ENCODE measurements at places on chromosomes 5 and 9.
A peak's percentile ranks its signal among the peaks of the same experiment; 100 is the strongest.

DNA sequence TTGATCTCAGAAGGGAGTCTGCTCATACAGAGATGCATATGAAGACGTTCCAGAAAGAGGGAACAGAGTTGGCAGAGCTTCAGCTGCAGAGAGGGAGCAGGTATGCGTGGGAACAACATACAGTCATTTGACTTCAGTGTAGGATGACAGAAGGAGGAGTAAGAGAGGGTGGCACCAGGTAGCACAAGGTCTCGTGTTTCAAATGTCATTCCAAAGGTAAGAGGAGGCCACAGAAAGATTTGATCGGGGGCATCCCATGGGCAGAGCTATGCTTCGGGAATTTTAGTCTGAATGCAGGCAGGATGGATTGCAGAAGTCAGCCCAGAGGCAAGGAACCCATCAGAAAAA is 367.1 kb downstream of the CDK5RAP2 start:
- no peak for DNase-seq

GRCh38 chr5:149161026-149161687 is 19.9 kb downstream of the ABLIM3 start:
- no peak for DNase-seq

DNA sequence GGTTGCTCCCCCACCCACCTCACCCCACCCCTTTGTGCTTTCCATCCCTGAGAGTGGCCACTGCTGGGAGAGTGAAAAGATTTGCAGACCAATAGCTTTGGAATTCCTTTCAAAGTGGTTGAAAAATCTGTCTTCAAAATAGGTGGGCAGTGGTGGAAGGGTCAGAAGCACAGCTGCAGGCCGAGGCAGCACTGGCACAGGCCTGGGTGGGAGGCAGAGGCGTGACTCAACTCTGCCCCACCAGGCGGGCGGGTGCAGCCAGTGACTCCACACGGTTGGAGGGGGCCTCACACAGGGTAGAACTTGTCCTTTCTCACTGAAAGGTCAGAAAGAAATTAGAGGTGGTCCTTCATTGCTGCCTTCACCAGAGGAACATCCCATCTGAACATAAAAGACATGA is 214.9 kb upstream of the TBCA start:
- DNase-seq: no peak

DNA sequence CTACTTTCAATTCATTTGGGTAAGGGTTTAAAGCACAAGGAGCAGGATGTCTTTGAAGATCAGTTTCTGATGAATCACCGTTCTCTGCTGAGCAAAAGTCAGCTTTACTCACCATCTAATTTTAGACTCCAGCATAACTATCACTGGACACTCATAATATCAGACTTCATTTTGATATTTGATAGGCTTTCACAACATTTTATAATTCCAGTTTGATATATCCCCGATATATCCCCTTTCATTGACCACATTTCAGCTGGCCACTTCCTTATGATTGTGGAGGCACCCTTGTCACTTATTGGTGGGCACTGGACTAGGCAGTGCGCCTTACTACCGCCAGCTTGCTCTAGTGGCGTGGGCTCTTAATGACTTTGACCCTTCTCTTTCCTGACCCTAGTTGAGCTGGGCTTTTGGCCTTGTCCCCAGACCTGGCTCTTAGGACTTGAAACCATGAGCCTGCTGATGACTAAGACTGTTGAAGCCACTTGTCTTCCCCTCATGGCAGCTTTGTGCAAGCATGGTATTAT is 46.8 kb downstream of the CYSTM1 start:
- no peak for DNase-seq

DNA sequence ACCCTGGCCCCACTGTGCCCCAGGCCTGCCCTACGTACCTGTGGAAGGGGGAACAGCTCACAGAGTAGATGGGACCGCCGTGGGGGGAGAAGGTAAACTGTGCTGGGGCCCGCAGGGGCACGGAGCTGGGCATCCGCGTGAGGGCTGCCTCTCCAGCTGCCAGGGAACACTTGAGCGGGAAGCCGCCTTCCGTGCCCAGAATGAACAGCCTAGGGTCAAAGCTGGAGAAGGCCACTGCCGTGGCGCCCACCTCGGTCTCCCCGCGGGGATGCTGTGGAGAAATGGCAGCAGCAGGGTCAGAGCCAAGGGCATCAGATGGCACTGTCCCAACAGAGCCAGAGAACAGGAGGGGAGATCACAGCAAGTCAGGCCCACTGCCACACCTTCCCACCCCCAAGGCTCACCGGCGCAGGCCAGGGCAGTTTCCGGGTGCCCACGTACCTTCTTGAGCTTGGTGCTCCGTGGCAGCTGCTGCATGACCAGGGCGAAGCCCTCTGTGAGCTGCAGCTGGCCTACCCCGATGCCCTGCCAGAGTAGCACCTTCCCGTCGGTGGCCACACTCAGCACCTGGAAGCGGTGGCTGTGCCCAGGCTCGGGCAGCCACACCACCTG is 21.9 kb downstream of the DYNC2I2 start:
- DNase-seq: no peak

DNA sequence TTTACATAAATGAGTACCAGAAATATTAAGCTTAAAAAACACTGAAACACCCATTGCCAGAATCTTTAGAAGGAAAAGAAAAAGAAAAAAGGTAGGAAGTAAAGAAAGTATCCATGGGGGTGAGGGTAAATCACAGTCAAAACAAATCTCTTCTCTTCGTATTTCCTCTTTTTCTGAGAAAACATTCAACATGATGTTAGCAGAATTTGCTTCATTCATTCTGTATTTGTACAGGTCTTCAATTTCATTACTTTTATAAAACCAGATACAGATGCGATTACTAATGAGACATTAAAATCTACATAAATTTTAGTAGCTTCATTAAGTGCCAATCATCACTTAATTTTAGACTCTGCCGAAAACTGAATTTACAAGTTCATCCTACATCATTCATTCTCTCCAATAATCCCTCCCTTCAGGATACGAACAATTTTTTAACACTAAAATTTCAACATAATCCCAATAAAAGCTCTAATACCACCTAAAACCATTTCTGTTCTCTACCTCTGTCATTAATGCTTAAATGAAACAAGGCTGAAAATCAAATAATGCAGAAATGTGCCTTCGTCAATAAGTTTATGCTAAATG is 7.0 kb downstream of the NR3C1 start:
- no peak for DNase-seq

DNA sequence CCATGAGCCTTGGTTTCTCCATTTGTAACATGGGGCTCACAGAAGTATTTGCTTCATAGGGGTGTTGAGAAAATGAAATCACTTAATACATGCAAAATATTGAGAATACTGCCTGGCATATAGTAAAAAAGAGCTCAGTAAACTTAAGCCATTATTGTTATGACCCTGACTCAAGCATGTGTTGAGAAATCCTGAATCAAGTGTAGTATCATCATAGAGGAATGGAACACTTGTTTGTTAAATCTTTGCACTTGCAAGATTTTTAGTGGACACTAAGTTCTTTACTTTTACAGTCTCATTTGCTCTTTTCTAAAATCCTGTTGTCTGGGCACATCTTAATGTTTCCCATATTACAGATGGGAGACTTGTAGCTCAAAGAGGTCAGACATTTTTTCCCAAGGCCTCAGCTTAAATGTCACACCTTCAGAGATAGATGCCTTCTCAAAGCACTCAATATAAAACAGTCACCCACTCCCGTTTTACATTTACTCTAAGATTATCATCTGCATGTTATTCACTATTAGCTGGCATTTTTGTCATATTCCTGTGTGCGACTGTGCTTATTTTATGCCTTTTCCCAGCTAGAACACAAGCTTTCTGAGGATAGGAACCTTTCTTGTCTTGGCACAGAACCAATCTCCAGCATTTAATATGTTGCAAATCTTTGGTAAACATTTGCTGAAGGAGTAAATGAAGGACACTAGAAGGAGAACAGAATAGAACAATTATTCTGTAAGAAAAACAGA is 250.0 kb upstream of the TNC start:
- DNase-seq: no peak

GRCh38 chr5:125550274-125550673 is 803.8 kb upstream of the ZNF608 start:
- no peak for DNase-seq

DNA sequence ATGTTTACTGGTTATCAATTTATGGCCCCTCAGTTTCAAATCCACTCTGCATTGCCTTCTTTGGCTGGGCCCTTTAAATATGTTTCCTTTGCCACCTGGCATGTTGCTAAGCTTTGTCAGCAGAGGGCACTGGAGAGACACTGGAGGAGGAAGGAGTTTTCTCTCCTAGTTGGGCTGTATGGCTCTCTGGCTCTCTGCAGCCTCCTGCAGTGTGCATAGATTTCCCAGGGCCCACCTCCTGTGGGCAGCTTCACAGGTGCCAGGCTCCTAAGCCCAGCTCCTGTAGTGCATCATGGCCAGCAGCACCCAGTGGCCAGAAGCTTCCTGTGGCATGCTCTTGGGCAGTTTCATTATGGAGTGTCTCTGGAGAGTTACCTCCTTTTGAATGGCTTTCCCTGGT is 23.3 kb downstream of the CAVIN4 start:
- DNase-seq: no peak

DNA sequence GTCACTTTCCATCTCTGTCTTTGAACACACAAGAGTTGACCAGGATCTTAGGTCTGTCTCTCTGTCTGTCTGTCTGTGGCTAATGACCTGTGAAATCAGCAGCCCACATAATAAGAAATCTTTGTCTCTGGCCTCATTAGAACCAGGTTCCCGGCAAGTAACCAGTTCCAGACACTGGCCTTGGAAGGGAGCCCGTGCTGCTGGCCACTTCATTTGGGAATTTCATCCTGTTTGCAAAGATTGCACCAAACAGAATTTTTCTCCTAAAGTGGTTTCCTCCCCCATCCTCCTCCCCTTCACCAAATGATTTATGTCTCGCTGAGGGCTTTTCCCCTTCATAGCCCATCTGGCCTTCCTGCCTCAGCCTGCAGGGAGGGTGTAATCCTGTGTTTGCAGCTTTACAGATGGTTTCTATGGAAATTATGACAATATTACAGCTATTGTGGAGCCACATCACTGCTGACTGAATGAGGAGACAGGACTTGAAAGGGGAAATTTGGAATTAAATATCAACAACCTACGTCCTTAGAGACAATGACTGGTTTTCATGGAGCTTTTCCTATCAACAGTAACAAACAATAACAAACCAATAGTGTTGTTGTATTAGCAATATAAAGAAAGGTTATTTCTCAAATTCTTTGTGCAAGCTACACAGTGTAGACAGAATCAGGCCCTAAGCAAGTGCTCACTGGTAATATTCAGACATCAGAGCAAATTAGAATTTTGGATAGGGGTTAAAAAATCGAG is 25.7 kb downstream of the DPYSL3 start:
- peak; percentile 21 for DNase-seq

DNA sequence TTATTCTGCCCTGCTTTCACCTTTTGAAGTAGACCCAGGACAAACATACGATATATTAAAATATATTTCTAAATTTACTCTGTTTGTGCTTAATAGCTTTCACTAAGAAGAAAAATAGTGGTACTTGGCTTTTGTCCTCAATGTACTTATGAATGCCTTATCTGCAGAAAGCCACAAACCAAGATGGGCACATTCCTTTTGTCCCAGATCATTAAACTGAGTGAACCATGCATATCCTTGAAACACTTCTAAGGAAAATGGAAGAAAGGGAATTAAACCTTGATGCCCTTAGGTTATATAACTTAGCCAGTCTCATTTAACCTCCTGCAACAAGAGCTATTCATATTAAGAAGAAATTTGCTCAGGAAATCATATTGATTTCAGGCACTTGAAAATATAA is 553.8 kb upstream of the CDH9 start:
- DNase-seq: no peak

DNA sequence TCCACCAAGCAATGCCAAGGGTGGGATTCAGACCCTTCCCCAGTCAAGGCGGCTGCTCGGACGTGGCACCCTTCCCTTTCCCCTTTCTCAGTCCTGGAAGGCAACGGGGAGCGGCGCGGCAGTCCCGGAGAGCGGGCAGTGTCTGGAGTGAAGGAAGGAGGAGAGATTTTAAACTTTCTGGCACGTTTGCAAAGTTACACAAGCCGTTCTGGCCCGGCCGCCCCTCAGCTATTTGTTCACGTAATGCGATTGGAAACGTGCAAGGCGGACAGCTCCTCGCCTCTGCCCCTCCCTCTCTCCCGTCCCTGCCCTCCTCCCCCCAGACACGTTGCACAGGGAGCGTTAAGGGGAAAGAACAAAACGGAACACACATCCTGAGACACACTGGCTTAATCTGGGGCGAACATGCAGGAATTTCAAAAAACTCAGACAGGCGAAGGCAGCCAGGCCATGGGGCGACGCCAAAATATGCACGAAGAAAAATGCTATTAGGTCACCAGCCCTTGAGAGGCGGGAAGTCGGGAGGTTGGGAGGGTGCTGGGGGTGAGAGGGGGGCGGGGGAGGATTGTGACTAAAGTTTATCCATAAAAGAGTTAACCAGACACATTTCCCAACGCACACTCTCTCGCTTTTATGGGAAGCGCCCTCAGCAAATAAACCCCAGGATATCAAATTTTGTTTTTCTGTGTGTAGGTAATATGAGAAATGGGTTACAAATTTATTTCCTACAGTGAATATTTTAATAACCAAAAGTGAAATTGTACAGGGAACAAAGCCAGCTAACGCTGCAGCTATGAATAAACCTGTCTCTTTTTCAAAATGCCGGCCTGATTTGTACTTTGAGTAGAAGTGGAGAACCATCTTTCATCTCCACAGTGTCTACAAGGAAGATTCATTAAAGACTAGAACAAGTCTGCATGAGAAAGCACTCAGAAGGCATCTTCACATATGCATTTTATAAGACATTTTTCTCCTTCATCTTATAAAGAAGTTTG is at the start of gene LOX:
LOX (minus strand) TSS at position 144 of the 995 bp plus-strand sequence. CDS start 274 bp downstream, outside the sequence.
- DNase-seq: no peak

DNA sequence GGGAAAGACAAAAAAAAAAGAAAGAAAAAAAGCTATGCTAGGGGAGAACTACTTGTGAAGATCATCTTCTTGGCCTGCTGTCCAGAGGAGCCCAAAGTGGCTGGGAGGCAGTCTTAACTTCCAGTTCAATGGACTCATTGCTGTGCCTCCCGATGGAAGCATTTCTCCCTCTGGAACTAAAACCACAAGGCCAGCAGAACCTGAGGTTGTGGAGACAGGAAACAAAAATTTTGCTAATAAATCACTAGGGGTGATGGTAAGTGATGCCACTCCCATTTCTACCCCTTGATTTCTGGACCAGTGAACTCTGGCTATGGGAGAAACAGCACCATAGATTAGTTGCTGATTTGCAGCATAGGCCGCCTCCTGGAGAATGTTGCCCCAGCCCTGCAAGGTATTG is 123.4 kb upstream of the NFIL3 start:
- no peak for DNase-seq

DNA sequence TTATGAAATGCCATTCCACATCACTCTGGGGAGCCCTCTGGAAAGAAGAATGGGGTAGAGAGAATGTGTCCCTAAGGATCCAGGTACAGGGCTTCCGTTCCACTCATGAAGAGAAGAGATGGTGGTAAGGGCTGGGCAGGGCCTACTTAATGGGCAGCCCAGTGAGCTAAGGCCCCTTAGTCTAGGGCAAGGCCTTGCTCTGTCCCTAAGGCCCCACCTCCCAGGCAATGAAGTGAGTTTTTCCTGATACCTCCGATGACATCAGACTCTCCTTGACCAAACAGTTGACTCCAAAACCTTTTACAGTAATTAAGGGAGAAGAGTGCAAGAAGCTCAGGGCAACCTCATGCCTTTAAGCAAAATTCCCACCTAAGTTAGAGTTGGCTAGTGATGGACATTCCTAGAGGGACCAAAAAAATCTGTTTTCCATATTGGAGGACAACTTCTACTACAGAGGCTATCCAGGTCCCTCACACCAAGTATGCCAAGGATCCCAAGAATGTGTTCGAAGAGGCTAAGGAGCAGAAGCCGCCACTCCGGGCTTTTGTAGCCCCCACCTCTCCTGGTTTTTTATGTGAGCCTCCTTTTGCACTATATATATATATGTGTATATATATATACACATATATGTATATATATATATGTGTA is 5.9 kb downstream of the KLF9 start:
- DNase-seq: no peak

Measured in mesothelial cell of epicardium (in vitro differentiated cells).